ENCODE measurements at places on chromosomes 13 and 19.

GRCh38 chr13:71338070-71338469 lies 528.9 kb downstream of the DACH1 start:
- DNase-seq: no peak

DNA sequence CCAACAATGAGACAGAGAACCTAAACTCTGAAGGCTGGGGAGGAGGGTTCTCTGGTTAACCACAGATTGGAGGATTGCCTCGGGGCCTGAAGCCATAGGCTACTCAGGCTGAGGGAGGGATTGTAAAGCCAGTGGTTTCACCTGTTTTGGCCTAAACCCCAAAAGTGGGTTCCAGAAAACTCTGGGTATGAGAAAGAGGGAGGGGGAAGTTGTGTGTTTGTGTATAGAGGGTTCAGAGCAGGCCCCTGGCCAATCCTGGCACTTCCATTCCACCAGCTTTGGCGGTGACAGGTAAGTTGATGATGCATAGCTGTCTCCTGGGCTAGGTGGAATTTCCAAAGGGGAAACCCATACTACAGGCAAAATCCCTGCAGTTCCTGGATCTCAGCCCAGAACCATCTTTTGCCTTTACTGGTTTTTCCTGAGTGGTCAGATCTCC lies 13.5 kb upstream of the CCDC97 start:
- DNase-seq: no peak

- no peak for DNase-seq
These were observed 315.2 kb downstream of the ATP8A2 start for GRCh38 chr13:25686831-25687470.

DNA sequence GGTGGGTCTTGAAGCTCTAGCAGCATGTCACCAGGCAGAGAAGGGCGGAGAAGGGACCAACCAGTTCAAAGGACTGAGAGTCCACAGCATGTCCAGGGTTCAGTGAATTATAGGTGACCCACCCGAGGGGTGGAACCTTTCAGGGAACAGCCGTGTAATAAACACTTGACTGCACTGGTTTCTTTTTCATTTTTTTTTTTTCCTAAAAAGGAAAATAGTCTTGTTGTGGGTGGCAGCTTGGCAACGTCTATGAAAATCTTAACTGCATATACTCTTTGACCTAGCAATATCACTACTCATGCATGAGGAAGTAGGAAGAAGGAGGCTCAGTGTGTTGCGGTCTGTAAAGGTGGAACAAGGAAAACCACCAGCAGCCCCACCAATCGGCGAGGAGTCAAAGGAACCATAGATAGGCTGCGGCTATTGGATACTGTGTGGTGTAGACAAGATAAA lies 13.0 kb upstream of the MYH14 start:
- DNase-seq: no peak

DNA sequence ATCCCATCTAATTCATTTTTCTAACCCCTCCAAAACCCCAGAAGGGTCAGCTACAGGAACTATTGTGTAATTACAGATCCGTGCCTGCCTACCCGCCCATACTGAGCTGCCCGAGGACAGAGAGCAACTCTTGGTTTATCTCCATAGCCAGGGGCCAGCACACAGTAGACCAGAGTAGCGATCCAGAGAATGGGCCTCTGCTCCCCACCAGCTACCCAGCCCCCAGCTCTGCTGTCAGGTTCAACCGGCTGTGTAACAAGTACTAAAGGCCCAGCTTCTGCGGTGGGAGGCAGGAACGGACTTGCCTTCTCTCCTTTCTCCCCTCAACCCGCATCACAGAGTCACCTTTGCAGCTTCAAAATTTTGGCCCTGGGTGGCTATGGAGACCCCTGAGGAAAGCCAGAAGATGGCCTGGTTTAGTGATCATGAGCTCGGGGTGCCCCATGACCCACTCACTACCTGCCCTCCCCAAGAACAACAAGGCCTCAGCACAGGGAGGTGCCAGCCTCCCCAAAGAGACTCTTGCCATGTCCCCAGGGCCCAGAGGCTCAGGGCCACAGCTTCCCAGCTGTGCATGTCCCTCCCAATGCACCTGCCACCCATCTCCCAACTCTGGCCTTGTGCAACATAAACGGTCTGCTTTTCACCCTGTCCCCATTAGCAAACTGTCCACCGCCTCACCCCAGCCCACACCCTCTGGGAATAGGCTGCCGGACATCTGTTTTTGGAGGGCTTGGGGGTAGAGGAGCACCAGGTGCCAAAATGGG lies 5.7 kb downstream of the CALM3 start:
- DNase-seq: no peak

Measured in fibroblast of gingiva (primary cell).